ENCODE measurements at places on chromosomes 3 and 15. TPM values are rescaled to one million over a fixed set of nuclear protein-coding genes. Genes with fewer than 3 reads are reported as not detected.

DNA sequence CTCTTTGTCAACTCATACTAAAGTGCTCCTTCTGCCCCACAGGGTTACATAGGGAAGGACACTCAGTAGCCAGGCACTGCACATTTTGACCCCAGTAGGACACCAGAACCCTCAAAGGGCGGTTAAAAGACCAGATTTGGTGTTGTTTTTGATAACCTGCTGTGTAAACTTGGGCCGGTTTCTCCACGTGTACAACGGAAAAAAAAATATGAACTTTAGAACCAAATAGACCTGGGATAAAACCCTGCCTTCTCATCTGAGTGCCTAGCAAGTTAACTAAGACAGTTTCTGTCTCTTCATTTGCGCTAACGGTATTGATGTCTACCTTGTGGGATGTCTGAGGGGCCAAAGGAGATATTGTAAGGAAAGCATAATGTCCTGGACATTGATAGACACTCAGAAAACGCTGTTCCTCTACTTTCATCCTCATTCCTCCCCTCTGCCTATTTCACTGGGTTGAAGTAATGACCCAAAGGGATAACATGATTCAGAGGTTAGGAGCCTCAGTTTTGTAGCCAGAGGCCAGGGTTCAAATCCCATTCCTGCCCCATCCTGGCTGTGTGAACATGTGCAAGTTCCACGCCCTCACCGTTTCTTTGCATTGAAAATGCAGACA lies 155.9 kb upstream of the LPP start:
- peak; percentile 55 for DNase-seq

DNA sequence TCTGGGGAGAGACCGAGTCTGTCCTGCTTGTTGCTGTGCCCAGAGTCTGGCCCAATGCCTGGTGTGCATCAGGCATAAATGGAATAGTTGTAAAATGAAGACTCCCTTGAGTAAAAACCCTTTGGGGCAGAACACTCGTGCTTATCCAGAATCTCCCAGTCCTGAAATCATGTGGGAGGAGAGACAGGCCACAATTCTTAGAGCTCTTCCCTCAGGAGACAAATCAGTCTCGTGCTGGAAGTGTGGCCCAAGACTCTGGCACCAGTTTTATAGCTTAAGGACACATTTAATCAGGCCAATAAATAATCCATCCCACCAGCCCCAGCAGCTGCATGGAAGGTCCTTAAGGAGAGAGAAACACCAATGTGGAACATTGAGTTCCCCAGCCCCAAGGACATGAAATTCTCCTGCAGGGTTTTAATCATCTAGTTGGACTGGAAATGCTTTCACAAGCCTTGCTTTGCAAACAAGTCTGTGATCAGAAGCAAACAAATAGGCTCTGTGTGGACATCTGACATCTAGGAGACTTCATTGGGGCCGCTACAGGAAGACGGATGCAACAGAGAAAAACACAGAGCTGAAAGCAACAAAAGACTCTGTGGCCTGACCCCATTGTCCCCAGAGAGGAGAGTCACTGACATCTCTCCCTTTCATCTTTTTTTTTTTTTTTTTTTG lies 70.4 kb downstream of the LSM3 start:
- DNase-seq, result no peak

GRCh38 chr3:69144631-69145245 lies 22.3 kb upstream of the LMOD3 start:
- DNase-seq, result no peak

DNA sequence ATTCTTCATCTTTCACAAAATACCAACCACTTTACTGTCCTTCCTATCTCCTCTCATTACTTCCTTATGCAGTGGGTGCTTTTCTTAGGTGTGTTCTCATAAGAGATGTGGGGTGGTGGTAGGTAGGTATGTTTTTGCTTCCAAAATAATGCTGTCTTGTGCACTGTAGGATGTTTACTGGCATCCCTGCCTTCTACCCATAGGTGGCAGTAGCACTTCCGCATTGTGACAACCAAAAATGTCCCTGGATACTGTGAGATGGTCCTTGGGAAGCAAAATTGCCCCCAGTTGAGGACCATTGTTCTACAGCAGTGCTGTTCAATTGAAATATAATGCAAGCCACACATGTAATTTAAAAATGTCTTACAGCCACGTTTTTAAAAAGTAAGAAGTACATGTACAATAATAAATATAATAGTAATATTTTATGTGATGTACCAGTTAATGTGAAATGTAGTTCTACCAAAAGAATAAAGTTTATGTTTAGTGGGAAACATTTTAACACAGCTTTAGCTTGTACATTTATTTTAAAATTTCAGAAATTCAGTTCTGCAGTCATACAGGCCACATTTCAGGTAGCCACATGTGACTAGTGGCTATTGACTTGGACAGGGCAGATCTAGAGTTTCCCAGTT lies 75.2 kb downstream of the NEO1 start:
- DNase-seq, result peak; percentile 43

GRCh38 chr3:161854232-161854771 lies 357.7 kb downstream of the OTOL1 start:
- DNase-seq, result peak; percentile 52

DNA sequence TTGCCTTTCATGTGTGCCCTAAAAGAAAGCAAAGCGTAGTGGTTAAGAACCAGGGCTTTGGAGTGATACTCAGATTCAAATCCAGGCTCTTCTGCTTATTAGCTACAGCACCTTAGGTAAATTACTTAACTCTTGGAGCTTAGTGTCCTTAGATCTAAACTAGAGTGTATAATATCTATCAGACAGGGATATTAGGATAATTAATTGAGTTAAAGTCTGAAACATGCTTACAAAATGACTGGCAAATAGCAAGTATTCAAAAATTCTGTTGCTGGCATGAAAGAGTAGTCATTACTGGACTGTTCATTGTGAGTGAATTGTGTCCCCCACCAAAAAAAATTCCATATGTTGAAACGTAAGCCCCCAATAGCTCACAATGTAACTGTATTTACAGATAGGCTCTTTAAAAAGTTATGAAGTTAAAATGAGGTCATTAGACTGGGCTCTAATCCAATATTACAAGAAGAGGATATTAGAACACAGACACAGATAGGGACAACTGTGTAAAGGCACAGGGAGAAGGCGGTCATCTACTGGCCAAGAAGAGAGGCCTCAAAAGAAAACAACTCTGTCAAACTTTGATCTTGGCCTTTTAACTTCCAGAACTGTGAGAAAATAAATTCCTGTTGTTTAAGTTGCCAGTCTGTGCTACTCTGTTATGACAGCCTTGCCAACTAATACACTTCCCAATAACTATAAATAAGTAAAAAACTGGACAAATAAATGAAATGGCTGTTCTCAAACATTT lies 60.4 kb upstream of the LRRC3B start:
- no peak for DNase-seq

DNA sequence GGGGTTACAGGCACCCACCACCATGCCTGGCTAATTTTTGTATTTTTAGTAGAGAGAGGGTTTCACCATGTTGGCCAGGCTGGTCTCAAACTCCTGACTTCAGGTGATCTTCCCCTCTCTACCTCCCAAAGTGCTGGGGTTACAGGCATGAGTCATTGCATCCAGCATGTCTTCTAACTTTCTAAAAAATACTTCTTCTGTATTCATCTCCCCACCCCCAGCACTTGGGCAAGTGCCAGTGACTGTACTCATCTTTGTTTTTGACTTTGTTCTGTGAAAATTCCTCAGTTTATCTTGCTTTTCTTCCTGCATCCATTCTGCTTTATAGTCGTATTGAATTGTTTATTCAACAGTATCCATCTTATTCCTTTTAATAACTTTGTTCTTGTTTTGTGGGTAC lies 47.6 kb downstream of the ARIH1 start:
- DNase-seq, result no peak

DNA sequence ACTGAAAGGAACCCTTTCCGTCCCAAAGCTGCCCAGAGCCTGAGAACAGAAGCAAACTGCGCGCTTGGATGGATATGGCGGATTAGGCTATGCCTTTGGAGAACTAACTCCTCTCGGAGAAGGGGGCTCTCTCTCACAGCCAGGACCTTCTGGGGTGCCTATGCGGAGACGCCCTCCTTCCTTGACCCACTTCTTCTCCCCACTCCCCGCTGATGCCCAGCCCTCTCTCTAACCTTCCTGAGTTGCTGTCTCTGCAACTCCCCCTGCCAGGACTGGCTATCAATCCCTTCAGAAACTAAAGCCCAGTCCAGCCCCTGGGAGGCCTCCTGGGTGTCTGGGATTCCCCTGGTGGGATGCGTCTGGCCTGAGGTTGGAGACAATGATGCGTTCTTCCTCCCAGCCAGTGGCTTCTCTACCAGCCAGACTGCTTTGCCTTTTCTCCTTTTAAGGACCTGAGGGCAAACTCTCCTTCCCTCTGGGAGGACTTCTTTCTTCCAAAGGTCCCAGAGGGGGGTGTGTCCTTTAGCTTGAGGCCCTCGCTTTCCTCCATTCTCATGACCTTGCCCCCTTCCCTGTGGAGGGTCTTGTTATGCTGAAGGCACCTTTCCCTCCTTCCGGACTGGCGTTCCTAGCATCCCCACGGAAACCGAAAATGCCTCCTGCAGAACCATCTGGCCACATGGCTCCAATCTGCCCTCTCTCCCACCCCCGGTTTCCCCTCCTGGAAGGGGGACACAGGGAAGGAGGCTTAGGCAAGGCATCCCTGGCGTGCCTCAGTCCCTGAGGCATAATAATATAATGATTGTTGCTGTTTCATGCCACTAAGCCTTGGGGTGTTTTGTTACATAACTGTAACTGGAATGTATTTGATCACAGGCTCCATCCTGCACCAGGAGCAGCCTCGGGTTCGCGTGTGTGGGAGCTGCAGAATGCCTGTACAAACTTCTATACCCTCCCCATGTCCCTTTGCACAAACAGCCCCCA lies 63.4 kb upstream of the C15orf39 start:
- DNase-seq, result no peak

GRCh38 chr15:33680336-33680735 lies 288.0 kb upstream of the CHRM5 start:
- DNase-seq, result no peak

DNA sequence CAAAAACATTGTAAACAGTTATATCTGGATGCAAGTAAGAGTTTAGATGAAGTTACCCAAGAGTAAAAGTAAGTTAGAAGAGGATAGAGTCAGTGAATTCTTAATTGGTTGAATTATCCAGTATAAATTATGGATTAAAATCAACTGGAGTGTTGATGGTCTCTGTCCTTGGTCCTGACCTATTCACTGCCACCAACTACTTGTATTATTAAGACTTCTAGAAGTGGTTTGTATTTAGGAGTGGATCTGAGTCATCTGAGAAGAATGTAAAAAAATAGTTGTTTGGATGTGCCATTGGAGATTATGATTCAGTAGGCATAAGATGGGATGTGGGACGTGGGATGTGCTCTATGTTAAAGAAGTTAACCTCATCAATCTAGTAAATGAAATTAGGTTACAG lies 86.4 kb downstream of the SYNPR start:
- peak; percentile 31 for DNase-seq

DNA sequence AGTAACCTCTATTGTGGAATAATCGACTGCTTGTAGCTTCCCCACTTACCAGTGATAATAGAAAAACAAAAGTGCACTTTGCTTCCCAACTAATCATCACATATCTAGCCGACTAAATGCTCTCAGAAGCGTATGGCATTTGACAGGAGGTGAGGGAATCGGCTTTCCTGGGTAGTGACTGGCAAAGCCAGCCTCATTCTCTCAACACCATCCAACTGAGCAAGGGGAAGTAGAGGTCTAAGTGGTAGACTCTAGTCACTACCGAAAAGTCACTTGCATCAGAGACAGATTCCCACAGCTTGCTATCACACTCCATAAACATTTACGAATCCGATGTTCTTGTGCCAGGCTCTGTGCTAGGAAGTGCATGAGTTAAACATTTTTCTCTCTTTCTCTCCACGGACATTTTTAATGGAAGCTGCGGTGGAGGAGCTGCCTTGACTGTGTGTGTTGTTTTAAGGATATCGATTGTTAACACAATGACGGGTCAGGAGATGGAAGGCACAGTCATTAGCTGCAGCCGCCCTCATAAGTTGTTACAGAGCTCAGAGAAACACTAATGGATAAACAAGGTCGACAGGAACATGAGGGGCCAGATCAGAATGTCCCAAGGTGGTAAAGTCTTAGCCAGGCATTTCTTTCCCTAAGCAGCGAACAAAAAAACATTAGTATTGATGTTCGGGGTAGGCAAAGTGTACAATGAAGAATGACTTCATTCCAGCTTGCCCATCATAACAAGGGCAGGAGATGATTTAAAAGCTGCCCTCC lies 11.9 kb downstream of the ZNF385D start:
- no peak for DNase-seq

- no peak for DNase-seq
These were observed 9.7 kb downstream of the ETV5 start for GRCh38 chr3:186099178-186099577.

DNA sequence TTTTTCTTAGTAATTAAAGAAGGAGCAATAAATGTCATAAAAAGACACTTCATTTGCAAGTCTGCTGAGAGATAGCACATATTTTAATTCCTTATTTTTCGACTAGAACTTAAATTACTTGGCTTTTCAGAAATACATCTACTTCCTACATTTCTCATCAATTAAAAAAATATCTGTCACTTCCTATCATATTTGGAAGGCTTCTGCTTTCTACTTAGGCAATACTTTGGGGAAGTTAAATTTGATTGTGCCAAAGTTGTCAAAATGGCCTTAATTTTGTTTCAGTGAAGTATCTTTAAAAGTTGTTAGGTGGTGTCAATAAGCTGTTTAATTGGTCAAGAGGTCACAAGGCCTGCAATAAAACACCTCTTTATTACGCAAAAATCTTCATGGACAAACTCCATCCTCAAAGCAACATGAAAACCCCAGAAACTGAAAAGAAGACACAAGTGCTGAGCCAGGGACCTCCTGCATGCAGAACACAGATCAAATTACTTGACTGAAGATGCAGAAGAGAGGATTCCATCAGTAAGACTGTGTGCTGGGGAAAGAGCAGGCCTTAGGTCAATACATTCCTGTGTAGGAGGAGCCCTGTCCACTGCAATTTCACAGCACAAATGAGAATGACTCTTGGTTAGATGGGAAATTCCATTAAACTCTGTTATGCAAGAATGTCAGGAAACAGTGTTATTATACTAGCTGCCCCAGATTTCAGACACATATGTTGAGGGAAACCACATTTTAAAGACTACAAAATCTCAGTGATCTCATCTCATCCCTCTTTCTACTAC lies 48.0 kb upstream of the FSTL1 start:
- DNase-seq, result peak; percentile 5

ADAMTSL3 gene
- polyA plus RNA-seq, result 1.6 TPM

FGD5 gene
- 5.7 TPM for polyA plus RNA-seq

ENTPD3 gene
- polyA plus RNA-seq, result 0.40 TPM

DUOX2 gene
- not detected for polyA plus RNA-seq

All from small intestine (tissue), 16 donors.